ENCODE measurements at places on chromosomes 6 and 20. TPM values are rescaled to one million over a fixed set of nuclear protein-coding genes. Genes with fewer than 3 reads are reported as not detected.

The TNXB gene
- total RNA-seq = 3.8 TPM

DNA sequence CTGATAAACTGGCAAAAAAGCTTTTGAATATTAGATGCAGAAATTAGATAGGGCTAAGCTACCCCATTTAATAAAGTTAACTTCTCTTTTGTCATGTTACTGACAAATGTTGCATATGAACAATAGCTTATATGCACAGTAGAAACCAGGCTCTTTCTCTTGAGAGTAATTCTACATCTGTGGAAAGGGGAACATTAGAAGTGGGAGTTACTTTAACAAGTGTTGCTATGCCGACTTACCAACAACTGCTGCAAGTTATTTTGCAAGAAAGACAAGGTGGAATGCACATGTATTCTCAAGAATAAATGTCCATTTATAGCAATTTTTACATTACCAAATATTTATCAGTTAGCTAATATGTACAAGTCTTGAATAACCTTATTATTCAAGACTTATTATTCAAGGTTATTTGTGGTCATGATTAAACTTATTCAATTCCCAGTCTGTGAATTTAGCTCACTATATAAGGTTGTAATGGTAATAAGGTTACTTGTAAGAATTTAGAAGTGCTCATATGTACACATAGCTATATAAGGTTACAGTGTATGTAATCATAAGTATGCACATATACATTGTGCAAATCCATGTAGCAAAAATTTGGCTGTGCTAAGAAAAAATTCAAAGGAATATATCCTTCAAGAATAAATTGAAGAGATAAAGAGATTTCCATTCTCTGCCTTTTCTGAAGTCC, 38.3 kb downstream of the ADGRG6 start:
- no peak for DNase-seq

DNA sequence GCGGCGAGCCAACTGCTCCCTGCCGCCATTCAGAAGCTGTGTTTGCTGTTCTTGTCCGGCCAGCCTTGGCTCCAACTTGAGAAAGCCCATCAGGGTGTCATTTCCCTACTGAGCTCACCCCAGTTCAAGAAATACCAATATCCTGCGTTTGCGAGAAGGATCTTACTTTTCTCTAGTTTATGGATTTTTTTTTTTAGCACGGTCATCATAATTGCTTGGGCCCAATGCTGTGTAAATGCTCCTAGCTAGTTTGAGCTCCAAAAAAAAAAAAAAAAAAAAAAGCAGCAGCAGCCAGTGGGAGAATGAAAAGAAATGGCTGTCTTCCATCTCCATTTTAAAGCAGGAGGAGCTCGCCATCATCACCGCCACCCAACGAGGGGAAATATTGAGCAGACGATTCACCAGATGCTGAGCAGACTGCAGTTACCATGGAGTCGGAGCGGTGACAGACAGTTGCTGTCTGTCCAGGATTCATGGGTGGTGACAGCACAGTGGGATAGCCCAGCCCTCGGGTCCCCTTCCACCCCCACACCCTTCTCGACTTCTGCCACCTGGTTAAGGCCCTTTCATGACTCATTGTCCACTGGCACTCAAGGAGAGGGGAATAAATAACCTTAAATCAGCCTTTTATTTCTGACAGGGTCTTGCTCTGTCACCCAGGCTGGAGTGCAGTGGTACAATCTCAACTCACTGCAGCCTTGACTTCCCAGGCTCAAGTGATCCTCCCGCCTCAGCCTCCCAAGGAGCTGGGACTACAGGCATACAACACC, 132.4 kb upstream of the SNX9 start:
- no peak for DNase-seq

GRCh38 chr6:163828038-163828795, 413.7 kb downstream of the QKI start:
- peak; percentile 40 for DNase-seq

GRCh38 chr6:128282961-128283360, 237.4 kb downstream of the PTPRK start:
- peak; percentile 59 for DNase-seq

GRCh38 chr6:156833755-156834154, 56.6 kb downstream of the ARID1B start:
- DNase-seq = no peak

GRCh38 chr6:11789744-11790143, 11.1 kb upstream of the ADTRP start:
- no peak for DNase-seq

DNA sequence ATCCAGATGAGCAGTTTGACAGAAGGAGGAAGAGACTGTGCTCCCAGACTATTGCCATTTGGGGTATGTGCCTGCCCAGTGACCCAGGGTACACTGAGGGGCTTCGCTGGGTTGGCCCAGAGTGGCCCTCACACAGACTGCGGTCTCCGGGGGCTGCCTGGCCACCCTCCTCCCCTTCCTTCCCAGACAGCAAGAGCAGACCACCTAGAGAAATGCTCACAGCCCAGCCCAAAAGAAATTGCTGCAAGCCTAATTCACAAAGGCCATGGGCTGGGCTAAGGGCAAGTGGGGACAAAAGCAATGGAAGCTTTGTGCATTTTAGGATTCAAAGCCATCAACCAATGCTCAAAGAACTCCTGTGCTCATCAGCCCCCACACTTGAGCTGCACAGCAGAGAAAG, 277.6 kb downstream of the CDC5L start:
- DNase-seq = peak; percentile 52

Data from endodermal cell (in vitro differentiated cells).